ENCODE measurements at places on chromosomes 4 and X. TPM values are rescaled to one million over a fixed set of nuclear protein-coding genes. Genes with fewer than 3 reads are reported as not detected.

Gene NMU
- not detected for total RNA-seq

Gene GLOD5
- not detected for total RNA-seq

- DNase-seq, result no peak
These were observed 177.4 kb downstream of the PALLD start for GRCh38 chr4:168674077-168674747.

- no peak for DNase-seq
These were observed 57.6 kb downstream of the DOCK11 start for GRCh38 chrX:118553042-118553710.

DNA sequence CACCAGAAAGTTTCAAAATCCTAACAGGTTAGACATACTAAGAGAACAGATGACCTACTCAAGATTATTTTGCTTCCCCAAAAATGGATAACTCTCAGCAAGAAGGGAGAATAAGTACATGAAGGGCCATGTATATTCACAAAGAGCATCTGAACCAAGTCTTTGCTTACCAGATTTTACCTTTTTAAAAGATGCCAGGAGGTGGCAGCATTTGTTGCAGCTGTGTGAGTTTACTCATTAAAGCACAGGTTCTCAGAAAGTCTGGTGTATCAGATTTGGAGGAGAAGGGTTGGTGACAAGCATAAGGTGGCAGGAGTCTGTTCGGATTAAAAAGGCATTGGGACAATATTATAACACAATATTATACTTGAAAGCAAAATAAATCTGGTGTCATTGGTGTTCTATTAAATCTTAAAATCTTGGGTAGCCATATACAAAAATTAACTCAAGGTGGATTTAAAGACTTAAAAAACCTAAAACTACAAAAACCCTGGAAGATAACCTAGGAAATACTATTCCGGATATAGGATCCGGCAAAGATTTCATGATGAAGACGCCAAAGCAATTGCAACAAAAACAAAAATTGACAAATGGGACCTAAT, 51.3 kb upstream of the NFKB1 start:
- peak; percentile 19 for DNase-seq

DNA sequence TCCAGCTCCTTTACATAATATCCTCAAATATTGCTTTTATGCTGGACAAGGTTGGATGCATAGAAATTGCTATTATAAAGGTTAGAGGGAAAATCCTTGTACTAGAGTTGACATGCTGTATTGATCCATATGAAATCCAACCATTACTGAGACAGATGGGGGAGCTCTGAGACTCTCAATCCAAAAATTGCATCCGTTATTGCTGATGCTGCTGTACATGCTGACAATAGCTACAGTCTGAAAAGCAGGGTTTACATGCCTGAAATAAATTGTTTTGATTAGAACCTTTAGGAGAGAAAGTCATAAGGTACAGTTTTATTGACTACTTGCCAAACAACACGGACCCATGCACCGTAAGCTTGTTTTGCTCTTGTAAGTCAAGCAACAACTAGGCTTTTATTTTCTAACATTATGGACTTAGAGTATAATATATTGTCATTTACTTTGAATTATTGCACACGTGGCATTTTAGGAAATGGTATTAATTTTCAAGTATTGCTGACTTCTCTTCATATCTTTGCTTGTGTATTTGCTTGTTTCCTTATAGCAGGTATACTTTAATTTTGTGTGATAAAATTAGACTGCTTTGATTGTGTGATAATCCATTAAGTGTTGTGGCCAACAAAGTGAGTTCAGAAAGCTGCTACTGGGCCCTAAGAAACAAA, 1365.2 kb downstream of the STIM2 start:
- no peak for DNase-seq

Gene TCEAL3
- total RNA-seq, result 4.8 TPM

Gene TCEAL6
- not detected for total RNA-seq

GRCh38 chr4:156117743-156118142, 164.1 kb upstream of the CTSO start:
- no peak for DNase-seq

DNA sequence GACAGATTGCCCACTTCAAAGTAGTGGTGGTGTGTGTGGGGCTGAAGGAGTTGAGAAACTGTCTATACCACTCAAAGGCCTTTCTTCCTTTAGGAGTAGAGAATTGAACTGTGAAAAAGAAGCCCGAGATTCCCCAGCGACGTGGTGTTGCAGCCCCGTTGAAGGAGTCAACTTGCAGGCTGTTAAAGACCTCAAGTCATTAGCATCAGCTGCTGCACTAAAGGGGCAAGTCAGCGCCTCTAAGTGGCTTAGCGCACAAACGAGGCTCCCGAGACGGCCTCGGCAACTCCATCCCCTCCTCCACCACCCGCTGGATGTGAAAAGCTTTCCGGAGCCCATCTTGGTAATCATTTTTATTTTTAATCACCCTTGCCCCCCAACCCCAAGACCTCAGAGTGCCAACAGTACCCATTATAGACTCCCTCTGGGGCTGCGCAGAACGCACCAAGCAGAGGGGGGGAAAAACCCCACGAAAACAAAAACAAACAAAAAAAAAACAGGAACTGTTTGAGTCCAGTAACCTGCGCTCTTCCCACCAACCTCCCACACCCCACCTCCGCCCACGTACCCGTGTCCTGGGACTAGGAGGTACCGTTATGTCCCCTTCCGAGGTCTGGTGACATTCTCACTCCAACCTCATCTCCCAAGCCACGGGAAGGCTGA, 913 bp upstream of the PRDM8 start:
- no peak for DNase-seq

Gene RBMXL3
- not detected for total RNA-seq

- peak; percentile 38 for DNase-seq
These were observed 15.8 kb downstream of the WDR1 start for GRCh38 chr4:10100734-10101216.

DNA sequence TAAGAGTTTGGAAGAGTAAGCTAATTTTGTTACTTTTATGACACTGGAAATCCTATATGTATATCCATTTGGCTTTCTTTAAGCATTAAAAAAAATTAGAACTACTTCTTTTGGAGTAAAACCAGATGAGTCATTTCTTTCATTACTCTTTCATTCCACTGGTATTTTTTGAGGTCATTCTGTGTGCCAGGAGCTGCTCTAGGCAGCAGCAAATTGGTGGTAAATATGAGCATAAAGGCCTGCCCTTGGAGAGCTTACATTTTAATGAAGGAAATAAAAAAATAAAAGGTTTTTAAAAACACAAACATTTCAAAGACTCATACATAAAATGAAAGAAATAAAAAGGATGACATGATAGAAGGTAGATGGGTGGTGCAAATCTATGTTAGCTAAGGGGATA, 37.4 kb downstream of the MID1 start:
- no peak for DNase-seq

DNA sequence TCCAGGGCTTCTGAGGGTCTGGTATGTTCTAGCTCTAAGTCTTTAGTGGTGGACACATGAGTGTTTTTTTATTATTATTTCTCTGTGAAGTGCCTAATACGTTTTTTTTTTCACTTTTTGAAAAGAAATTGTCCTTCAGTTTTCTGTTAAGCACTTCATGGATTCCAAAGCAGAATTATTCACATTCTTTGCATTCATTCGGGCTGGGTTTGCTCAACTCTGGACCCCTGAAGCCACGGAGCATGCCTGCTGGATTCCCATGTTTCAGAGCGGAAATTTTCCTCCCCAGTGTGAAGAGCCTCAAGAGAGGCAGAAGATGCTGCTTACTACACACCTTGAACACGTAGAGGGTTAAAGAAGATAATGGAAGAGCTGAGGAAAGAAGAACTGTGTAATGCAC, 107.5 kb downstream of the EGF start:
- DNase-seq, result no peak

Gene RTL5
- 1.1 TPM for total RNA-seq

Gene WDR13
- 45.8 TPM for total RNA-seq

GRCh38 chrX:44343412-44344141, at the start of gene EFHC2:
TSS of gene EFHC2 (minus strand) at chrX:44343672. CDS start at chrX:44343588, 84 bp downstream.
- peak; percentile 47 for DNase-seq

DNA sequence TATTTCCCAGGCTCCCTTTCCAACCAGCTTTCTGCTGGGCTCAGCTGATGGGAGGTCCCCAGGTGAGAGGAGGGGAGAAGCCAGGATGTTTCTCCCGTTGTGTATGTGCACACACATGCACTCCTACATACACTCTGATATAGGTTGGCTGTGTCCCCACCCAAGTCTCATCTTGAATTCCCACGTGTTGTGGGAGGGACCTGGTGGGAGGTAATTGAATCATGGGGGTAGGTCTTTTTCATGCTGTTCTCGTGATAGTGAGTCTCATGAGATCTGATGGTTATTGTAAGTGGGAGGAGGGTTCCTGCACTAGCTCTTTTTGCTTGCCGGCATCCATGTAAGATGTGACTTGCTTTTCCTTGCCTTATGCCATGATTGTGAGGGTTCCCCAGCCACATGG, 11.7 kb upstream of the HTRA3 start:
- no peak for DNase-seq

GRCh38 chr4:65645185-65645584, 25.1 kb downstream of the EPHA5 start:
- no peak for DNase-seq

DNA sequence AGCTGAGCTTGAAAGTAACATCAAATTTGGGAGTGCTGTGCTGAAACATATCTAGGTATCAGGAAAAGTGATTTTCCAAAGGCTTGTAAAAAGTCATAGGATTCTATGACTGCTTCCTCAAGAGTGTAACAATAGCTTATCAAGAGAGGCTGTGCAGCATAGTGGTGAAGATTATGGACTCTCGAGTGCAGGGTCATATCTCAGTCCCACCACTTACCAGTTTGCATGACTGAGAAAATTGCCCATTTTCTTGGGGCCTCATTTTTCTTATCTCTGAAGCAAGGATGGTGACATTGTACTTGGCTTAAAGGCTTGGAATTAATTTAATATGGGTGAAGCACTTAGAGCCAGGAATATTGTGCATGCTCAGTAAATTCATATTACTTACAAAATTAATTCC, 57.2 kb downstream of the AFF1 start:
- no peak for DNase-seq

Gene CCKAR
- not detected for total RNA-seq

DNA sequence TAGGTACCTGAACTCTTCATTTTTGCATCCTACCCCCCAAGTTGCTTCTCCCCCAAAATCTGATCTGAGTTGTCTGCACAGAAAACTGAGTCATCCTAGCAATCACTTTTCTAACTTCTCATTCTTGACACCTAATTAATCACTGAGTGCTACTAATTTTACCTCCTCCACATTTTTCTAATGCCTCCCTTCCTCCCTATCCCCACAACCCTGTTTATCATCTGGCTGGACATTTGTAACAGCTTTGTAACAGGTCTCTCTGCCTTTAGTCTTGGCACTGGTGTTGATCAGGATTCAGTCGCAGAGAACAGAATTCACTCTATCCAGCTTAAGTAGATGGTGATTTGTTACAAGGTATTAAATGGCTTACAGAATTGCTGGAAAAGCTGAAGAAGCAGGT, 303.9 kb upstream of the GATB start:
- DNase-seq, result no peak

DNA sequence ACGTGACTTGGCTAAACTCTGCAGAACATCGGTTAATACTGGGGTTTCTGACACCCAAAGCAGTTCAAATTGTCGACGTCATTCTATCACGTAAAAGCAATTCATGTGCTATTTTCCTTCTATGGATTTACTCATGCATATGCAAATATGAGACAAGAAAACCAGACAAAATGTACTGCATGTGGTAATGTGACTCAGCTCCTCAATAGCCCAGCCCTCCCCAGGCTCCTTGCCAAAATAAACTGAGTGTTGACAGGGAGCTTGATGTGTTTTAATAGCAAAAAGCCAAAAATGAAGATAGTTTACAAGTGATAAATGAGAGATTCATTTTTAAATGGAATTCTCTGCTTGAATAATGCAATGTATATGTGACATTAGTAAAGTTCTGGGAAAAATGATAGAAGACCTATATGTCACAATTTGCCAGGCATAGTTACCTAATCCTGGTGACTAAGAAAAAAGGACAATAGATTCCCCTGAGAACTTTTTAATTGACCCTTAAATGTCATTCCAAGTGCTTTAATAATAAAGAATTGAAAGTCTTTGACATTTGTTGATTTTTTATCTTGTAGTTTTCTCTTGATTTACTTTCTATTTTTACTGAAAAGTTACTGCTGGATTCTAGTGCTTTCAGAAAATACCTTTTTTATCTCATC, 1700.6 kb upstream of the TENM3 start:
- no peak for DNase-seq

Gene CT45A2
- not detected for total RNA-seq

Gene VCX2
- not detected for total RNA-seq

Gene SPANXN5
- not detected for total RNA-seq

DNA sequence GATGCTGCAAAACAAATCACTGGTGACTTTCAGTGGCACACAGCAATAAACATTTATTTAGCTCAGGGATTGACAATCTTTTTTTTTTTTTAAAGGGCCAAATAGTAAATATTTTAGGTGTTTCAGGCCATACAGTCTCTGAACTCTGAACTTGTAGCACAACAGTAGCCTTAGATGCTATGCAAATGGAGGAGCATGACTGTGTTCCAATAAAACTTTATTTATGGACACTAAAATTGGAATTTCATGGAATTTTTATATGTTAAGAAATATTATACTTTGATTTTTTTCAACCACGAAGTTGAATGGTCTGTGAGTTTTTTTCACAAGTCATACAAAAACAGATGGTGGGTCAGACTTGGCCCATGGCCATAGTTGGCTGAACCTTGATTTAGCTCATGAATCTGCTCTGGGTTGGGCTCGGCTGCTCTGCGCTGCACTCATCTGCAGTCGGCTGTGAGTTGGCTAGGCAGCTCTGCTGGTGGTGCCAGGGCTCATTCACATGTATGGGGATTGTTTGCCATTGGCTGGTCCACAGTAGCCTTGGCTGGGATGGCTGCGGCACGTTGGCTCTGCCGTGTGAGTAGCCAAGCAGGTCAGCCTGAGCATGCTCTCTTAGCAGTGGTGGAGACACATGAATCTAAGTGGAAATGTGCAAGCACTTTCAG, 231.7 kb upstream of the PGRMC2 start:
- DNase-seq, result no peak

- no peak for DNase-seq
These were observed 257.7 kb downstream of the THOC2 start for GRCh38 chrX:123475068-123475724.

GRCh38 chrX:69228732-69229131, 63.5 kb upstream of the PJA1 start:
- DNase-seq, result no peak

Gene DCLK2
- total RNA-seq, result 0.12 TPM

Gene PNMA3
- 9.9 TPM for total RNA-seq

GRCh38 chr4:109119852-109120251, 182.6 kb downstream of the COL25A1 start:
- no peak for DNase-seq

Gene RIPPLY1
- total RNA-seq, result not detected

DNA sequence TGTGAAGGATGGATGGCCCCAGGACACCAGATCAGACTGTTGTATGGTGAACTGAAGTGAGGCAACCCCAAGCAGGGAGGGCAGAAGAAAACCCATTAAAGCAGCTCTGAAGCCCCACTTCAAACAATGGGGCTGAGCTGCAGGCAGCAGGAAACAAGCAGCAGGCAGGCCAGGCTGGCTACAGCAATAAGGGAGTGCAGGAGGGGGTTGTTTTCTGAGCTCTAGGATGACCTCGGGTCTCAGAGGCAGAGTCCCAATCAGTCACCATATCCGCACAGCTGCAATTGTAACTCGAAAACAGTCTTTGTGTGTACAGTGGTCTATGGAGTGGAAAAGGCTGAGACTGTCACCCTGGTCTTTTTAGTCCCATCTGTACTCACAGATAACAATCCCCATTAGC, 90.4 kb downstream of the COL4A6 start:
- DNase-seq, result no peak

- DNase-seq, result no peak
These were observed 108.0 kb upstream of the PDE5A start for GRCh38 chr4:119736559-119736958.
